ENCODE measurements at places on chromosomes 7 and 10.

GRCh38 chr10:63964406-63964805 is 443.2 kb downstream of the REEP3 start:
- DNase-seq, result no peak

GRCh38 chr7:94655848-94656657 is at the start of gene SGCE:
Gene SGCE, minus strand, starts transcription at chr7:94656133. Its CDS starts 35 bp downstream, at chr7:94656098.
- DNase-seq, result peak; percentile 29

DNA sequence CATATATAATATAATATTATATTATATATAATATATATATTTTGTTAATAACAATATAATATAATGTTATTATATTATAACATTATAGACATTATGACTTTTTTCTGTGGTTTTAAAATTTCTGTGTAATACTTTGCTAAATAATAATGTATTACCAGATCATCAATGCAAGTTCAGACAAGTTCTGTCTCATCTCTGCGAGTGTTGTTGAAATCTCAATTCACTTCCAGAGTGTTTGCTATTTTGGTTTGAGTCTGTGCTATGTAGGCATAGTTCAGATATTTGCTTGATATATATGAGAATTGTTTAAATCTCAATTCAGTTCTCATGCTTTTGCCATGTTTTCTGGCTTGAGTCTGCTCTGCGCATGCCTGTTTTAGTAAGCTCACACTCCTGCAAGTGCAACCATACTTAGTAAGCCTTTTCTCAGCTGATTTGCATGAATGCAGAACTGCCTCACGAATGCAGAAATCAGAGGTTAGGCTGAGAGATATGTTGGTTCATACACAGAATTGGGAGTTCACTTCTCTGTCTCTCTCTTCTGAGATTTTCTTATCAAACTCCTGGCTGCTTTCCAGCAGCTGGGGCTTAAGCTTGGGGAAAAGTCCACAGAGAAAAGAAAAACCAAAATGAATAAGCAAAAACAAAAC is 830.2 kb upstream of the SORCS1 start:
- DNase-seq, result no peak

DNA sequence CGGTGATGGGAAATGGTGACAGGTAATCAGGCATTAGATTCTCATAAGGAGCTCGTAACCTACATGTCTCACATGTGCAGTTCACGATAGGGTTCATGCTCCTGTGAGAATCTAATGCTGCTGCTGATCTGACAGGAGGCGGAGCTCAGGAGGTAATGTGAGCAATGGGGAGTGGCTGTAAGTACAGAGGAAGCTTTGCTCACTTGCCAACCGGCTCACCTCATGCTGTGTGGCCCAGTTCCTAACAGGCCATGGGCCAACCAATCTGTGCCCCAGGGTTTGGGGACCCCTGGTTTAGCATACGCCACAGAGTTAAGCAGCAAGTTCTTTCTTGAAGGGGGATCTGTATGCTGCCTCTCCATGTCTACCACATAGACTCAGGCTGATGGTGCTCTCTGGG is 133.1 kb downstream of the IQUB start:
- DNase-seq, result no peak

GRCh38 chr7:27299861-27300260 is 57.3 kb downstream of the EVX1 start:
- DNase-seq, result no peak

DNA sequence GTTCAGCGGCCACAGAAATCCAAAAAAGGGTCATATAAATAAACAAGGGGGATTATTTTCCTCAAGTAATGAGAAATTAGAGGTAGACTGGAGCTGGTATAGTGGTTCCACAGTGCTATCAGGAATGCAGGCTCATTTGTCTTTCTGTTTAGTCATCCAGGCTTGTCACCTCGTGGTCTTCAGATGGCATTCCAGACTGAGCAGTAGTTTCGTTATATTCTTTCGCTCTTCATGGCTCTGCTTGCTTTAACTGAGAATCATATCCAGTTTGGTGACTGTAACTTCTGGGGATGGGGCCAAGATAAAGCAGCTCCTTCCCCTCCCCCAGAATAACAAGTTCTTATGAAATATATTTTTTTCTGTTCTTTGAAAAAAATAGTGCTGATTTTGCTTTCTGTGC is 9.5 kb downstream of the ANKIB1 start:
- DNase-seq, result no peak

DNA sequence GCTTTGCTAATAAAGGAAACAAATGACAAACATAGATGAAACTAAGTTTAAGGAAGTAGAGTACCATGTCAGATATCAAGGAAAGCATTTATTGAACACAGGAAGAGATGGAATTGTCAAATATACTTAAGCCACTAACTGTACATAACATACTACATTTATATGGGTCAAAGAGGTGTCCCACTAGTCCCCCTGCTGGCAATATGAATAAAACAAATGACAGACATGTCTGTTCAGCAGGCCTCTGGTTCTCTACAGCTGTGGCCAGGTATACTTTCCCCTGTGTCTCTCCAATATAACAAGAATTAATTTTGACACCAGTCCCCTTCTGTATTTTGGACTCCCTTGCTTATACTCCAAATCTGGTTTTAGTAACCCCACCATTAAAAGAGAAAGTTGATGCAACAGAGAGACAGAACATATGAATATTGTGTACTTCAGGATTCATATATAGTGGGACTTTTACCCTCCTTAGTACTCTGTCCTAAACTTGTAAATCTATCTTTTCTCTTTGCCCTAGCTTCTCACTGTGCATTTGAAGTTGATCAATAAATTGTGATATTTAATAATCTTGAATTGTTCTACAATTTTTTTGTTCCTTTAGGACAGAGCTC is 42.9 kb downstream of the CD36 start:
- DNase-seq, result no peak

DNA sequence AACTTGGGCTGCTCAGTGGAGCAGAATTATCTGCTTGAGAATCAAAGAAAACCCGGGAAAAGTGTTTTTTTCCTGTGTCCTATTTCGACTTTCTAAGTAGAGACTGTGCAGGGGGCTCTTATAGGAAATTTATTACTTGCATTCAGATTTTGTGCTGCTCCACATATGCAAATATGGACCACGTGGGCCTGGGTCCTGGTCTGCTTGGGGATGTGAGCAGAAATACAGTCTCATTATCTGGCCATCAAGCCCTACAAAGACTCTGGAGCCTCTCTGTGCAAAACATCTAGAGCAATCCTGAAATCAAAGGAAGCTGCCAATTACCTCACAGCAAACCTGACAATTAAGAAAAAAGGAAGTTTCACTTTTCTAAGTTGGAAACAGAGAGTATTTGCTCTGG is 216.9 kb downstream of the LRMDA start:
- DNase-seq, result no peak

- no peak for DNase-seq
Observed at GRCh38 chr10:36181426-36182178, 539.5 kb upstream of the FZD8 start.

DNA sequence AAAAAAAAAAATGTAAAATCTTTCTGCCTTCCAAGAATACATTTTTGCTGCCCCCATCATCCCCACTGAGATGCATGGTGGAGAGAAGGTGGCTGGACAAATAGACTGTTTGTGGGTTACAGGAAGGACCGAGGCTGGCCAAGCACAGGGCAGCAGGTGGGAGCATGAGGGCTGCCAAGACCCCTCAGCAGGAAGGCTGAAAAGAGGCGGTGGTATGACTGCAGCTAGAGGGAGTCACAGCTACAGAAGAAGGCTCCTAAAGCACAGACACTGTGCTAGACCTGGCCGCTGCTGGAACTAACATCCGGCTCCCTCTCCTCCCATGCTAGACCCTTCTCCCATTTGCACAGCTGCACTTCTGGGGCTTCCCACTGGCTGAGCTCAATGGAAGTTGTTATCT is 289.6 kb downstream of the TCERG1L start:
- DNase-seq, result no peak

GRCh38 chr10:113454341-113455061 is 98.4 kb upstream of the HABP2 start:
- no peak for DNase-seq

GRCh38 chr10:114914560-114914959 is 23.4 kb upstream of the TRUB1 start:
- no peak for DNase-seq

- DNase-seq, result no peak
Observed at GRCh38 chr10:90276894-90277475, 575.6 kb downstream of the KIF20B start.

- no peak for DNase-seq
Observed at GRCh38 chr7:1675673-1676549, 5.8 kb downstream of the ELFN1 start.

DNA sequence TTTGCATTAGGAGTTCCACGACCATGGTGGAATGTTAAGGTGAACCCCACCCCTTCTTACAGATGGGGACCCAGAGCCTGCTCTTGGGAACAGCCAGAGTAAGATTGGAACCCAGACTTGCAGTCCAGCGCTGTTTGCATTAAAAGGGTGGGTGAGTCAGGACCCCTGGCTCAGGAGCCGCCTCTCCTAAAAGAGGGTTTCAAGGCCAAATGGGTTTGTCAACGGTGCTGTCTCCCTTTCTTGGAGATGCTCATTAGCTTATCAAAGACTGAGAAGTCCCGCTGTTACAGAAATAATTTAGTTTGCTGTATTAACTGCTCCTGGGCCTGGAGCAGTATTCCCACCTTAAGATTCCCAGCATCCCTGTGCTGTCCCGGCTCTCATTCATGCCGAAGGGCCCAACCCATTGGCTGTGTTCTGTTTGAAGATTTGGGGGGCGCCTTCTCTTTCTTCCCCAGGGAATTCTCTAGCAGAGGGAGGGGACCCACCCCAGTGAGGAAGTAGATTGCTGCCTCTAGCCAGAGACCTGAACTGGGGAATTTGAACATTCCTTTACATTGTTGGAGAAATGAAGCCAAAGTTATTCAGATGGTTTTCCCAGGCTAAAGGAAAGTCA is 1.8 kb downstream of the MARVELD1 start:
- DNase-seq, result no peak

- no peak for DNase-seq
Observed at GRCh38 chr7:96933067-96933645, 72.2 kb upstream of the DLX6 start.

DNA sequence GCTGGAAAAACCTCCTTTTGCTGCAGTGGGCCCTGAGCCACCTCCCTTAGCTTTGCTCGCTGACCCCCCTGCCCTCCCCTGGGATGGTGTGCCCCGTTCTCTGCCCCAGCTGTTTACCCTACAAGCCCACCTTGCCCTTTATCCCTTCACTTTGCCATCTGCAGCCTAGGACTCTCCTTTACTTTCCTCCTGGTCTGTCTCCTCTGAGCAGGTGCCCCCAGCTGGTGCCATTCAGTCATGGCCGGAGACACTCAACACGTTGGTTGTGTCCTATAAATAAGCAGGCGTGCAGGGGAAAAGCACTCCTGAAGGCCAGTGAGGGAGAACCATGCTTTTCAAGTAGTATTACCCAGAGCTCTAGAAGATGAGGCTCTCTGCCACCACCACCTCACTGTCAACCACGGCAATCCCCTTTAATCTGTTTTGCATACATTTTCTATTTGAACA is 6.1 kb downstream of the RASSF4 start:
- no peak for DNase-seq

DNA sequence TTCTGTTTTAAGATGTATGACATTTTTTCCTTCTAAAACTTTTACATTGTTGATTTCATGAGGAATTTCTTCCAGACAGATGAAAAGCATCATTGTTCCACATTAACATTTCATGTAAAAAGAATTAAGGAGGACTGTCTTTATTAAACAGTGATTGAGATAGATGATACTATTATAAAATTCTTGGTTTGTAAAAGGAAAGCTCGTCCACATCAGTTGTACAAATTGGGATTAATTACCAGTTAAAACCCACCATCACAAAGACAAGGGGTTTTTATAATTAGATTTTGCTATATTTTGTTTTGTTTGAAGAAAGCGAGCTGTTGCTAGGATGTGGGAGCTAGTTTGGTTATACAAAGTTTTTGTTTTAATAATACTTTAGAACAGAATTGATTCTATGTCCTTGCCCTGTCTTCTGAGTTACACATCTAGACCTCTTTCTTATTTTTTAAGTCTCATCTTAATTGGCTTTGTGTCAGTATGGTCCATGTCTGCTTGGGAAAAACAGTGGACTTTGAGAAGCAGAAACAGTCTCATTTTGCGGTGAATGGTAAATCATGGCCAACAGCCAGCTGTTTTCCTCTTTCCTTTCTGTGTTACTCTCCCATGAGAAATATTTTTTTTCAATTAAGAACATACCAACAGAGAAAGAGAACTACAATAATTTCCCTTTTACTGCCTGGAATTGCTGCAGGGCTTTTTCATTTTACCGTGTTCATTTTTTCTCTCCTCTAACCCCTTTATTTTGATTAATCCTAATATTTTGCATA is 3.2 kb downstream of the TES start:
- no peak for DNase-seq

DNA sequence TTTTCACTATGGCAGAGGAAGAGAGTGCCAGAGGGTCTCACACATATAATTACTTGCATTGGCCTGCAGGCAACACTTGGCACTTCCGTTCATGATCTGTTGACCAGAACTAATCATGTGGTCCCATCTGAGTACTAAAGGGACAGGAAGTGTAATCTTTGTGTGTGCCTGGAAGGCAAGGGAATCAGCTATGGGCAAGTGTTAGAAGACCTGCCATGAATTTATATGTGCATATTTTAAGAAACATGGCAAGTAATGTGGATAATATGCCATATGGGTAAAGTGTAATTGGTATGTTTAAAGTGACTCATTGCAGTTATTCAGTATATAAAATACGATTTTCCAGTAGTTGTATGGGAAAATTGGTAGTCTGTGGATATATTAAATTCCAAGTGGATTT is 46.1 kb downstream of the CCSER2 start:
- DNase-seq, result no peak

GRCh38 chr7:24700521-24701260 is 56.6 kb downstream of the GSDME start:
- DNase-seq, result no peak

DNA sequence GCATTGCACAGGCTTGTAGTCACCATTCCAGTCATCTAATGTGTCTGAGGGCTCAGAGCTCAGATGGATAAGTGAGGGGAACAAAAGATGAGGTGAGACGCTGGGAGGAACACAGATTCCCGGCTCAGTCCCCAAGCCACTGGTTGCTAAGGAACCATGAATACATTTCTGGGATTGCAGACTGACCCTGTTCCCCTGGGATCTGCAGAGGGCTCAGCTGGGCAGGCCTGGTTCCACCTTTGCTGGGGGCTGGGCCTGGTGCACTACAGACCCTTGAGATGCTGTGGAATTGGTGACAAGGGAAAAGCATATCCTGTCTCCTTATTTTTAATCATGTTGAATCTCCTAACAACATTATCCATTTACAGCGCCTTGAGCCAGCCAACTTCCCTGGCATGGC is 19.2 kb downstream of the ELFN1 start:
- DNase-seq, result no peak
